Heart right ventricle (tissue), 16 donors: ENCODE measurements at places on chromosomes 16 and 17. TPM values are rescaled to one million over a fixed set of nuclear protein-coding genes. Genes with fewer than 3 reads are reported as not detected.
A peak's percentile ranks its signal among the peaks of the same experiment; 100 is the strongest.

DNA sequence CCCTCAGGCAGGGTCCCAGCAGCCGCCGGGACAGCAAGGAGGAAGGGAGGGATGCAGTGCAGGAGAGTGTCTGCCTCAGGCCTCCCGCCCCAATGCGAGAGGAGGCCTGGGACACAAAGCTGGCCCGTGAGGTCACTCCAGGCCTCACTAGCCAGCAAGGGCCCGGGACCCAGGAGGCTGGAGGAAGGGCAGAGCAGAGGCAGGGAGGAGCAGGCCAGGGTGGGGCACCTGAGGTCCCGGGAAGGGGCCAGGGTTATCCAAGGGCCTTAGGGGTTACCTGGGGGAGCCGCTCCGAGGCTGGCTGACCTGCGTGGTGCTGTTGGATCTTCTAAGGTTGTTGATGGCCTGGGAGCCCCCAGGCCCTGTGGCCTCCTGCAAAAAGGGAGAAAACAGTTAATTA lies 14.1 kb downstream of the CEP131 start:
- no peak for DNase-seq
- H3K4me1 ChIP-seq = no peaks in the 10 kb centered on the region
- H3K36me3 ChIP-seq = no peaks in the 10 kb centered on the region
- no peak overlapping the region for H3K27ac ChIP-seq

- no peaks in the 10 kb centered on the region for H3K36me3 ChIP-seq
- no peak overlapping the region for H3K27ac ChIP-seq
- H3K27me3 ChIP-seq = peaks cover 44% of the 10 kb centered on the region
- H3K4me3 ChIP-seq = no peak overlapping the region
- no peaks in the 10 kb centered on the region for H3K4me1 ChIP-seq
Observed at GRCh38 chr16:27429981-27430441, 28.0 kb downstream of the IL21R start.

- H3K27me3 ChIP-seq = no peaks in the 10 kb centered on the region
- DNase-seq = no peak
- H3K36me3 ChIP-seq = no peaks in the 10 kb centered on the region
- no peaks in the 10 kb centered on the region for H3K4me1 ChIP-seq
Observed at GRCh38 chr17:79671085-79671694, 59.6 kb upstream of the ENPP7 start.

- H3K27ac ChIP-seq = no peak overlapping the region
- no peaks in the 10 kb centered on the region for H3K36me3 ChIP-seq
- H3K27me3 ChIP-seq = no peaks in the 10 kb centered on the region
Observed at GRCh38 chr17:31405890-31406371, 14.5 kb downstream of the RAB11FIP4 start.

HSF5 gene
- 0.14 TPM for total RNA-seq

DNA sequence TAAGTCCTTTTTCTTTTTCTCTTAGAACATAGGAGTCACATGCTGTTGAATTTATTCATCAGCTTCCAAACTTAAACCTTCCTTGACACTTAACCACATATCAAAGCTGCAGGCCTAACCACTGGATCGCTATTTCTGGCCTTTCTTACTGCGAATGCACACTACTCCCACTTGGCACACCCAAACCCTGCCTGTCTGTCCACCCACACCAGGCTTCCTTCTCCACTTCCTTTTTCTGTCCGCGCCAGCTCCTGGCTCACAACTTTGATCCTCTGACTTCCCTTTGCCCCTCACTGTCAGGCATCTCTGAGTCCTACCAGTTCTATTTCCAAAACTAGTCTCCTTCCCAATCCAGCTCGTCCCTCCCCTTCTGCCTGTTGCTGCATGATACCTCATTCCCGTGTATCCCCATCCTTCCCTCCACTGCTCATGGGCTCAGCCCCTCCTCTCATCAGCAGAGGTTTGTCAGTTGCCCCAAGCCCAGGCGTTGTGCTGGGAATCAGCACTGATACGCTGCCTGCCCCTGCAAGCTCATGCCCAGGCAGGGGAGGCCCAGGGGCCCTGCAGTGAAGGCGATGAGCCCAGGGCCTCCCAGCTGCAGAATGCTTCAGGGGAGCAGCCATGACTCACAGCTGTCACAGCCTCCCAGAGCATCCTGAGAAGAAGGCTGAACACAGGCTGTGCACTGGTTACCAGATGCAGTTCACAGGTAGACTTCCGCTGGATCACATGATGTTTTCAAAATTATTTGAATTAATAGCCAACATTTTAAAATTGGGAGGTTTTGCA lies 179.8 kb downstream of the KATNIP start:
- no peak overlapping the region for H3K27ac ChIP-seq
- H3K4me1 ChIP-seq = peaks cover 15% of the 10 kb centered on the region

DNA sequence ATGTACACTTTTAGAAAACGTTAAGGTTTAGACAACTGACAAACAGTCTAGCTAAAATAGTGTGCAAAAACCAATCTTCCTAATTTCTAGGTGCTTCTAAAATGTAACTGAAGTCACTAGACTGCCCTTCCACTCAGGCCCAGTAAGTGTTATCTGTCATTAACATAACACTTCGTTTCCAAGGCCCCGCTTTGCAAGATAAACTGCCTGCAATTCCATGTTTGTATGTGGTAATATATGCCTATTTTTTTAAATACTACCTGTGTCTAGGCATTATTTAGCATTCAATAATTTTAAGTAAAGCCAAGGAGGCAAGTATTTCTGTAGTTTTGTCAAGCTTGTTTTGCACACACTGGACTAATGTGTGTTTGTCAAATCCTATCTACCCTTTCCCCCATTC lies 3.2 kb downstream of the USP32 start:
- no peak overlapping the region for H3K4me3 ChIP-seq
- no peaks in the 10 kb centered on the region for H3K36me3 ChIP-seq
- no peak overlapping the region for H3K27ac ChIP-seq
- H3K27me3 ChIP-seq = no peaks in the 10 kb centered on the region
- DNase-seq = no peak

CCDC182 gene
- not detected for total RNA-seq

DNA sequence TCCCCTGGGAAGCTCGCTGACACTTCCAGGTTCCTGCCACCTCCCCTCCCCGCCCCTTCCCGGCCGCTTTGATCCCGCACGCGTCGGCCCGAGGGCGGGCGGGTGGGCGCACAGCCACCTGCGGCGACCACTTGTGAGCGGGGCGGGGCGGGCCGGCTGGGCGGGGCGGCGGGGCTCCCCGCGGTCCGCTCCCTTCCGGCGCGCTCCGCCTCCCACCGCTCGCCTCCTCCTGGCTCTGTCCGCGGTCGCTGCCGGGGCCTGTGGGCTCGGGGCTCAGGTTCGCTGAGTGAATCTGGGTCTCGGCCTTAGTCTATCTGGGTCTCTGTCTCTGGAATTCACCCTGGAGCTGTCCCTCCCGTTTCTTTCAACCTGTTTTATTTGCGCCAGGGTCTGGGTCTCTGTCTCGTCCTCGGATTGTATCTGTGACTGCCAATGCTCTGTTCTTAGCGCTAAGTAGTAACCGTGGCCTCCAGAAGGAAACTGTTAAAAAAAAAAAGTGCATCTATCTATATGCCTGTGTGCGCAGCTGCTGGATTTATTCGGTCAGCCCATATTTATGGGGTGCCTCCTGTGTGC lies 2.7 kb upstream of the HES7 start:
- DNase-seq = peak; percentile 42
- peaks cover 50% of the 10 kb centered on the region for H3K4me1 ChIP-seq
- peak overlapping the region; percentile 91 for H3K4me3 ChIP-seq
- peaks cover 10% of the 10 kb centered on the region for H3K27me3 ChIP-seq
- peak overlapping the region; percentile 63 for H3K27ac ChIP-seq
- H3K36me3 ChIP-seq = no peaks in the 10 kb centered on the region

CACNA1G gene
- 0.44 TPM for total RNA-seq

- H3K27me3 ChIP-seq = no peaks in the 10 kb centered on the region
- DNase-seq = no peak
- H3K4me1 ChIP-seq = peaks cover 27% of the 10 kb centered on the region
- no peaks in the 10 kb centered on the region for H3K36me3 ChIP-seq
- no peak overlapping the region for H3K27ac ChIP-seq
Observed at GRCh38 chr17:15891318-15891717, 53.6 kb upstream of the ADORA2B start.

- H3K4me3 ChIP-seq = no peak overlapping the region
- DNase-seq = no peak
- H3K27me3 ChIP-seq = no peaks in the 10 kb centered on the region
Observed at GRCh38 chr17:43070872-43071271, 45.8 kb downstream of the RND2 start.

DNA sequence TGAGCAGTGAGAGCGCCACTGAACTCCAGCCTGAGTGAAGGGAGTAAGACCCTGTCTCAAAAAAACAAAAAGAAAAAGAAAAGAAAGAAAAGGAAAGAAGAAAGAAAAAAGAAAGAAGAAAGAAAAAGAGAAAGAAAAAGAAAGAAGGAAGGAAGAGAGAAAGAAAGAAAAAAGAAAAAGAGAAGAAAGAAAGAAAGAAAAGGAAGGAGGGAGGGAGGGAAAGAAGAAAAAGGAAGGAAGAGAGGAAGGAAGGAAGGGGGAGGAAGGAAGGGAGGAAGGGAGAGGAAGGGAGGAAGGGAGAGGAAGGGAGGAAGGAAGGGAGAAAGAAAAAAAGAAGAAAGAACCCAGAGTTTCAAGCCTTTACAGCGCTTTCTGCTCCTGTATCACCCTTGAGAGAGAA lies 19.1 kb downstream of the GINS3 start:
- H3K36me3 ChIP-seq = no peaks in the 10 kb centered on the region
- peak overlapping the region; percentile 95 for H3K27ac ChIP-seq
- no peak overlapping the region for H3K4me3 ChIP-seq
- H3K4me1 ChIP-seq = peaks cover 9% of the 10 kb centered on the region
- no peaks in the 10 kb centered on the region for H3K27me3 ChIP-seq

GRCh38 chr17:27895940-27896535 lies 2.9 kb upstream of the LYRM9 start:
- H3K27me3 ChIP-seq = no peaks in the 10 kb centered on the region
- no peak for DNase-seq
- no peaks in the 10 kb centered on the region for H3K36me3 ChIP-seq
- no peak overlapping the region for H3K27ac ChIP-seq

- no peak for DNase-seq
- peaks cover 70% of the 10 kb centered on the region for H3K27me3 ChIP-seq
- H3K36me3 ChIP-seq = no peaks in the 10 kb centered on the region
- H3K4me3 ChIP-seq = no peak overlapping the region
Observed at GRCh38 chr16:1291576-1291974, 17.9 kb upstream of the UBE2I start.

DNA sequence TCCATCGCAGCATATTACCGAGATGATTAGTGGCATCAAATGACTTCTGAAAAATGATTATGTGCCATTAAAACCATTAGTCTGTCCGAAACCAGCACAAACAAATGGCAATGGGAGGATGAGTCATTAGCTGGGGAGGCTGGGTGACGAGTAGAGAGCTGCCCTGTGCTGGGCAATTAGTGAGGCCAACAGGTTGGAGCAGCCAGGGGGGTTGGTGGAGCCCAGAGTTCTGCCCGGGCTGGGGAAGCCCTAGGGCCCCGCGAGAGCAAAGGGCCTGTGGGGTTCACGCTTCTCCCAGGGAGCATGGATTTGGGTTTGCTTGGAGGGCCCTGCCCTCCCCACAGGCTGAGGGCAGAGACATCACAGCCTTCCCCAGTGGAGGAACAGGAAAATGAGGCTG lies 152.1 kb upstream of the RPL38 start:
- H3K36me3 ChIP-seq = no peaks in the 10 kb centered on the region
- no peak for DNase-seq
- H3K4me1 ChIP-seq = no peaks in the 10 kb centered on the region

GRCh38 chr17:75619506-75620431 lies 13.5 kb upstream of the SMIM5 start:
- H3K27me3 ChIP-seq = no peaks in the 10 kb centered on the region
- no peaks in the 10 kb centered on the region for H3K4me1 ChIP-seq
- H3K4me3 ChIP-seq = no peak overlapping the region
- no peak for DNase-seq
- H3K36me3 ChIP-seq = peaks cover 43% of the 10 kb centered on the region
- H3K27ac ChIP-seq = no peak overlapping the region

CPHXL2 gene
- not detected for total RNA-seq

ERI2 gene
- total RNA-seq = 12.2 TPM

- H3K4me1 ChIP-seq = peaks cover 4% of the 10 kb centered on the region
- H3K27ac ChIP-seq = no peak overlapping the region
- no peak for DNase-seq
- no peak overlapping the region for H3K4me3 ChIP-seq
- no peaks in the 10 kb centered on the region for H3K36me3 ChIP-seq
- peaks cover 18% of the 10 kb centered on the region for H3K27me3 ChIP-seq
Observed at GRCh38 chr17:51709694-51710633, 448.6 kb downstream of the CA10 start.

DNA sequence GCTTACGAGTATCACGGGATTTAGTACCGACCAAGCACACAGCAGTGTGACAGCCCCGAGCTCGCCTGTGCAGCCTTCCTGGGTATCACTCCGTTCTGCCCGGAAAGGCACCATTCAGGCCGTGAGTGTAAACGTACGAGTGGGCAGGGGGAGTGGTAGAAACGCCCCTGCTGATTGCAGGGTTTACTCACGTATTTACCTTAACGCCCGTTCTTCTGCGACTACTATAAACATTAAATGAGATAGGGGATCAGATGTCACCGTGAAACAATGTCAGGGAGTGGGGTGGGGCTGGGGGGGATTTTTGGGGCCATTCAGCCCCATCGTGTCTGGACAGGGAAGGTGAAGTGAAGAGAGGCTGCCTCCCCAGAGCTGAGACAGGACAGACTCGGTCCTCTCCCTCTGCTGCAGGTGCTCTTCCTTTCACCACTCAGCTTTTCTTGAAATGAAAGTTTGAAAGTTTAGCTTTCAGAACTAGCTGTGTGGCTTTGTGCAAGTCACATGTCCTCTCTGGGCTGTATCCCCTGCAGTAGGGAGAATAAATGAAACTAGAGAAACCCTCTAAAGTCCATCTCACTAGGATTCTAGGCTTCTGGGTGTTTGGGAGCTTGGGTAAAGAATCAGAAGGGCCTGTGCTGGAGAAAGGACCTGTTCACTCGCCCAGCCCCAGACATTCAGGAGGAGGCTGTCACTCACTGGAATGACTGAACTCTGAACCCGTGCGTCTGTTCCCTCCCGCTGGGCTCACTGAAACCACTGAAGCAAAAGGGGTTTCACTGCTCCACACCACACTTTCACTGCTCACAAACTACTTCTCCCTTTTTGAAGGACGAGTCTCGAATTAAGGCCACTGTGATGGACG lies 66.7 kb downstream of the RPA1 start:
- no peak overlapping the region for H3K4me3 ChIP-seq
- no peaks in the 10 kb centered on the region for H3K4me1 ChIP-seq
- H3K36me3 ChIP-seq = peaks cover 8% of the 10 kb centered on the region
- H3K27ac ChIP-seq = no peak overlapping the region
- no peaks in the 10 kb centered on the region for H3K27me3 ChIP-seq

- DNase-seq = no peak
- H3K4me3 ChIP-seq = no peak overlapping the region
- peaks cover 93% of the 10 kb centered on the region for H3K36me3 ChIP-seq
- peaks cover 4% of the 10 kb centered on the region for H3K4me1 ChIP-seq
- no peak overlapping the region for H3K27ac ChIP-seq
- no peaks in the 10 kb centered on the region for H3K27me3 ChIP-seq
Observed at GRCh38 chr17:82933911-82934310, 94.1 kb upstream of the ZNF750 start.
